ENCODE measurements at places on chromosomes 7 and 10.

DNA sequence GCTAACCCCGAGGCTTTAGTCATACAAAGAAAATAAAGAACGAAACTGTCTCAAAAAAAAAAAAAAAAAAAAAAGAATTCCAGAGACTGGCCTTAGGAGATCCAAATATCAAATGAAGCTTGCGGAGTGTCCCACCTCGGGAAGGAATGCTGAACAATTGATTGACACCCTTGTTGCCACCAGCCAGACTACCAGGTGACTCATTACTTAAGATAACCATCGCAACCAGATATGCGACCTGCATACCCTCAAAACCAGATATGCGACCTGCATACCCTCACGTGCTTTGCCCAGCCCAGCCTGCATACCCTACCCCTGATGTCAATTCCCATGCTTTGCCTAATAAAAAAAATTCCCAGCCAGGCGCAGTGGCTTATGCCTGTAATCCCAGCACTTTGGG lies 2.7 kb upstream of the PRKRIP1 start:
- no peak for DNase-seq

GRCh38 chr10:128211064-128211504 lies 84.9 kb upstream of the MKI67 start:
- DNase-seq = no peak

GRCh38 chr10:127278001-127278400 lies 81.6 kb upstream of the INSYN2A start:
- no peak for DNase-seq

DNA sequence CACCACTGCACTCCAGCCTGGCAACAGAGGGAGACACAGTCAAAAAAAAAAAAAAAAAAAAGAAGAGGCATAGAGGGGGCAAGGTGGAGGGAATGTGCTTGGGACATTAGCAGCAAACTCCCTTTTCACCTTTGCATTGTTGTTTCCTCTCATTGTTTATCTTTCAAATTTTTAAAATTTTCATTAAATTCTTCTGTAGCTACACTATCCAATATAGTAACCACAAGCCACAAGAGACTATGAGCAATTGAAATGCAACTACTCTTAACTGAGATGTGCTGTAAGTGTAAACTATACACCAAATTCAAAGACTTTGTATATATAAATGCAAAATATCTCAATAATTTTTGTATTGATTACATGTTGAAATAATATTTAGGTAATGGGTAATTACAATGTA lies 43.4 kb downstream of the EBLN1 start:
- no peak for DNase-seq

- DNase-seq = no peak
Observed at GRCh38 chr7:77306231-77307067, 106.8 kb upstream of the FGL2 start.

DNA sequence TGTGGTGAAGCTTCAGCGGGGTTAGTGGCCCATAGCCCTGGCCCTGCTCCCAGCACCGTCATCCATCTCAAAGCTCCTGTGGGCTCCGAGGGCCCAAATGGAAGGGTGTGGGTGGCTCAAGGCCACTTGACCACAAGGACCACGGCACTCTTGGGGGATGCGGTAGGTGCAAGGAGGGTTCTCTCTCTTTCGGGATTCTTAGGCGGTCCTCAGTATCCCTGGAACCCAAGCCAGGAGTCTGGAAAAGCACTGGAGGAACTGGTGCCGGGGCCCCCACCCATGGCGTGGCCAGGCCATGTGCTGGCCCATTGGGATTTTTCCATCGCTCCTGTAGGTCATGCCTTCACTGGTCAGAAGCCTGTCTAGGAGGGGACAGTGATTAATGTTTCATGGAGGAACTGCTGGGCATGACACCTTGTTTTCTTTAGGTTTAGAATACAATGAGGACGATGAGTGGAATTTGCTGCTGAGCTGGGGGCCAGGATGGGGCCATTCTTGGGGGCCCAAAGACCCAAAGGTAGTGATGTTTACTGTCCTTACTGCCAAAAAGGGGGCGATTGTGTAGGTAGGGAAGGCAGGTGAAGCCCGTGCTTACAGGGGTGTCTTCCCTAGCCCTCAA lies 16.7 kb downstream of the AQP1 start:
- no peak for DNase-seq

- no peak for DNase-seq
Observed at GRCh38 chr10:34320265-34320664, 494.8 kb downstream of the PARD3 start.

DNA sequence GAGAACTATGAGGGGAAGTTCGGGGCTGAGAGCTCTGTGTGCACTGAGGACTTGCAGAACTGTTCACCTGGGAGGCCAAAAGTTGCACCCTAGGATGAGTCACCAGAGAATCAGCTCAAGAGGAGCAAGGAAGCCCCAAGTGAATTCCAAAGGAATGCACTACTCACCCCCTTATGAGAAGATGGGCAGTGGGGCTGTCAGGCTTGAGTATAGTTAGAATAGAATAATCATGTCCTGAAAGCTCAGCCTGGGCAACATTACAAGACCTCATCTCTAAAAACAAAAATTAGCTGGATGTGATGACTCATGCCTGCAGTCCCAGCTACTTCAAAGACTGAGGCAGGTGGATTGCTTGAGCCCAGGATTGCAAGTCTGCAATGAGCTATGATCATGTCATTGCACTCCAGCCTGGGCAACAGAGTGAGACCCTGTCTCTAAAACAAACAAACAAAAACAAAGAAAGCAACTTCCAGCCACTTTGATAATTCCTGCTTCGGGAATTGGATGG lies 30.0 kb downstream of the MAP3K8 start:
- no peak for DNase-seq

DNA sequence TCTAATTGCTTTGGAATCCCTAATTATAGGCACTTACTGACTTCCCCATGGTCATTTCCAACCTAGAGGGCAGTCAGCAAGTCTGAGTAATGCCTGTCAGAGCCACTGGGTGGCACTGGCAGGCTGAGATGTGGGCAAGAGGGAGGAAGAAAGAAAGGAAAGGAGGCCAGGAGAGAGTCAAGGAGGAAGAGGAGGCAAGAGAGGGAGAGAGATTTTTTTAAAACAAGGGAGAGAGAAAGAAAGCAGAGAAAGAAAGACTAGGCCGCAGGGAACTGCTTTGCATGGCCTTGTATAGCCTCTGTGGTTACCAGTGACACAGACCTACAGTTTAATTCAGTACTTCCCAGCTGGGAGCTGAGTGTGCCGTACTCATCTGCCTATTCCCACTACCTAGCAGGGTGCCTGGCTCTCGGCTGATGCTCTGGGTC lies 210.4 kb upstream of the ADO start:
- DNase-seq = no peak

GRCh38 chr7:14457568-14458453 lies 444.7 kb downstream of the DGKB start:
- DNase-seq = no peak

DNA sequence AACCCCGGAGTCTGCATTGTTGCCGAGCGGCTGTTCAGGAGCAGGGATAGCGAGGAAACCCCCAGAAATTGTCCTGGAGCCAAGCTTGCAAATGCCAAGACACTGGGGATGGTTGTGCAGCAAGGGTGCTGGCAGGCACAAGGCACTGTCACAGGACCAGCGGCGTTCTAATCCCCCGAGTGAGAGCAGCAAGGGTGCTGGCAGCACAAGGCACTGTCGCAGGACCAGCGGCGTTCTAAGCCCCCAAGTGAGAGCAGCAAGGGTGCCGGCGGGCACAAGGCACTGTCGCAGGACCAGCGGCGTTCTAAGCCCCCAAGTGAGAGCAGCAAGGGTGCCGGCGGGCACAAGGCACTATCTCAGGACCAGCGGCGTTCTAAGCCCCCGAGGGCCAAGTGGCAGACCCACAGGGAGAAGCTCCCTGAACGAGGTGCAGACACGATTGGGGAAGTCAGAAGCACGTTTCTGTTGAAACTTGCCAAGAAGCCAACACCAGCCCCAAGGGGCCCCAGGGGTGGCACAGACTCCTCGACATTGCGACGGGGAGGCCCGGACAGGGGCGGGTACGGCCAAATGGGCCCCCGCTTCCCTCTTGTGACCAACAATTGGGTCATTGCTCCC lies 40.4 kb upstream of the INPP5A start:
- no peak for DNase-seq

- DNase-seq = no peak
Observed at GRCh38 chr7:6307762-6308161, 35.3 kb upstream of the CYTH3 start.

- DNase-seq = no peak
Observed at GRCh38 chr10:74174521-74174920, 23.5 kb downstream of the ADK start.

DNA sequence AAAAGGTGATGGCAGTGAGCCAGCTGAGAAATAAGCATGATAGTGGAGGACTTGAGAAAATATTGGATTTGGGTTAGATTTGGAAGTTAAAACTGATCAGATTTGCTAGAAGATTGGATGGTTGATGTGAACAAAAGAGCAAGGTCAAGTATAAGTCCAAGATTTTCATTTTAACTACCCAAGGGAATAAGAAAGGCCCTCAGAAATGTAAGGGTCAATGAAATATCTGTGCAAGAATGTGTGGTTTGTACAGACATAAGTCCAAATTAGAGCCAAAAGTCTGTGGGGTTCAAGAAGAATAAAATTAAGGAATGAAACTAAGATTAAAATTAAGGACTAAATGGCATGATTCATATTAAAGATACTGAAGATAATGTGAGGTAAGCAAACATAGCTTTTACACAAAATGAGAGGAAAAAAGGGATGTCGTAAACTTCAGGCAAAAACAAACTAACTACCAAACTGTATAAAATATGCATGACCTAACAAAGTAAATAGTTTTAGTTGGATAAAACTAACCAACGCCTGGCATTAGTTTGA lies 78.4 kb upstream of the CACNA2D1 start:
- no peak for DNase-seq

DNA sequence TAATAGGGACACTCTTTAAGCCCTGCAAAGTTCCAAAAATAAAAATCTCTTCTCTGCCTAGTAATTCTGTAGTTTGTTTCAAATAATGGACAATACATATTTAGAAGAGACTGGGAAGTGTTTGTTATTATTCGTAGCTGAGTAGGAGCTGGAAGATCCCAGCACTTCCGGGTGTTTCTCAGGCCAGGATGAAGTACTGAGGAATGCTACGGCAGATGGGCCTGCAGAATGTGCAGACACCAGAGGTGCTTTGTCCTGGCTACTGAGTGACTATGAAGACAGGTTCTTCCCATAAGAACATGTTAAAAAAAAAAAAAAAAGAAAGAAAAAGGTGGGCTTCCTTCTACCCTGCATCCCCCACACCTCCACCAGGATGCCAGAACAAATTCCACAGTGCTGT lies 36.1 kb downstream of the ETV1 start:
- no peak for DNase-seq

- no peak for DNase-seq
Observed at GRCh38 chr7:92306153-92306552, 60.4 kb downstream of the ANKIB1 start.

DNA sequence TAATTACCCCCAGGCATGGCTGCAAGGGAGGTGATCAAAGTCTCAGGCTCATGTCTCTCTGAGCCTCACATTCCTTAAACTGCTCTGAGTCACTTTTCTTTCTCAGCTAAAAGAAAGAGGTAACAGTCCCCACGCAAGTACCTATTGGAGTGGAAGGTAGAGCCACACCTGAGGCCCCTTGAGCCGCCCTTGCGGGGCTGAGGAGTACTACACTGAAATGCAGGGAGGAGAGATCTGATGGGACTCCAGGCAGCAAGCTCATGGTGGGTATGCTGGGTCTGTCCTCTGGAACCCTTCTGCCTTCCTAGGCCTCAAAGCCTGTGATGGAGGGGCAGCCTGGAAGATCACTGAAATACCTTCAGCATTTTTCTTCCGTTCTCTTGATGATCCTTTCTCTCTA lies 960.0 kb downstream of the DNAJB9 start:
- DNase-seq = no peak

DNA sequence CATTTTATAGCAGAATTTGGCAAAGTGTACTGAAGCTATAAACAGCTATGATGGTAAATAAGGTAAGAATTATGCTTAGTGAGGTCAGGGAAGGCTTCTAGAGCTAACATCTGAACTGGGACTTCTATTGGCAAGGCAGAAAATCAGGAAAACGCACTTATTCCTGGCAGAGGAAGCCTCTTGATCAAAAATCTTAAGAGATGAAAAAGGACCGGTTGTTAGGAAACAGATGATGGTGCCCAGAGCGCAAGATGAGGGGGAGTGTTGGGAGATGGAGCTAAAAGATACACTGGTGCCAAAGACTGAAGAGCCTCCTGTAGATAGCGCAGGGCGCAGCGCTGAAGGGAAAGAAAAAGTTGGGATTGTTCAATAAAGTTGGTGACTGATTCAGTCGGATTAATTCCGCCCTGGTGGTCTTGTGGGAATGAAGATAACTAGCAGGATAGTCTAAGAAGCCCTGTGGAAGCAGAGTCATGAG lies 550 bp upstream of the CALU start:
- no peak for DNase-seq

DNA sequence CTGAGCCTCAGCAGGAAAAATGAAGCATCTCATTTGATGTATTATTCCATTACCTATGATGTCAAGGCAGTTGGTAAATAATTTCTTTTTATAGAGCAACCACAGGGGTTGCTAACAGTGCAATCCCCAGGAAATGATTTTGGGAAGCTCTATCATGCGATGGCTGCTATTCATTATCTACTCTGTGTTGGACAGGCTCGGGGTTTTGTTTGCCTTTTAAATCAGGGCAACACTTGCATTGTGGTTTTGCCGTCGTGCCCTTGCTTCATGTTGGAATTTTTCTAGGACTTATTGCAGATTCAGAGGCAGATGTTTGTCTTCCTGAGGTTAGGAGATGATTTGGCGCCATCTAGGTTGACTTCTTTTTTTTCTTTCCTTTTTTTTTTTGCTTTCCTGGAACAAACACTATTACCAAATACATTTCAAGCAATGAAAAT lies 128.4 kb downstream of the BICC1 start:
- no peak for DNase-seq

DNA sequence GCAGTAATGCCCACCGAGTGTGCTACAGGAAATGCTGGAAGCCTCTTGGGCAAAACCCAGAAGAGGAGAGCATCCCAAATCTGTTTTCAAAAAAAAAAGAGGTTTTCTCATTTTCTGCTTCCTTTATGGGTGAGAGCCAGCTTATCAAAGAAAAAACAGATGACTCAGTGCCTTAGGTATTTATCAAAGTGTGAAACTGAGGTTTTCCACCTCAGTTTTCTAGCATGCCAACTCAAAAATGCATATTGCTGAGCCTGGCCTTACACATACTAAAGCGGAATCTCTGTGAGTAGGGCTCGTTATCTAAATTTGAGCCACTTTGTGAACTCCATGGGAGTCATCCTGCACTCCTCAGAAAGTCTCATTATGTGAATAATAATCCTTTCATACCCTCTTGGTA lies 705.1 kb downstream of the SUGCT start:
- DNase-seq = no peak

GRCh38 chr10:129966889-129967578 lies 3.0 kb upstream of the EBF3 start:
- no peak for DNase-seq

GRCh38 chr10:73439605-73440312 lies 6.4 kb upstream of the MSS51 start:
- no peak for DNase-seq
